Osteocyte (in vitro differentiated cells): ENCODE measurements at places on chromosomes 4 and X. TPM values are rescaled to one million over a fixed set of nuclear protein-coding genes. Genes with fewer than 3 reads are reported as not detected.
A peak's percentile ranks its signal among the peaks of the same experiment; 100 is the strongest.

DNA sequence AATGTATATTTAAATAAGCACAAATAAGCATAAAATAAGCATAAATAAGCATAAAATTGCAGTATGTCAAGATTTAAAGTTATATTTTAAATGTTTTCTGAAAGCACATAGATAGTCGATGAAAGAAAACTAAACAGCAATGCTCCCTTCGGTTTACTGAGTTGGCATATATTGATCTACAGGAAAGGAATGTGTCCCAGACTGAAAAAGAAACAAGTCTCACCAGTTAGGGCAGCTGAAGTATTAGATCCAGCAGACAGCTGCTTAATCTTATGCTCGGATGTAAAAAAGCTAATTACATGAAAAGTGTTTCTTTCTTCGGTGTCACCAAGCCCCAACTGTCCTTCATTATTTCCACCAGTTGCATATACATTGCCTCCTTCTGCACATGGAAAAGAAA is 8.7 kb downstream of the RPGR start:
- no peak overlapping the region for H3K4me3 ChIP-seq
- H3K4me1 ChIP-seq: no peaks in the 10 kb centered on the region

GRCh38 chrX:78839711-78840110 is 92.2 kb downstream of the LPAR4 start:
- no peak overlapping the region for H3K4me3 ChIP-seq
- DNase-seq: no peak
- no peaks in the 10 kb centered on the region for H3K27me3 ChIP-seq
- no peak overlapping the region for H3K27ac ChIP-seq
- H3K36me3 ChIP-seq: no peaks in the 10 kb centered on the region

DNA sequence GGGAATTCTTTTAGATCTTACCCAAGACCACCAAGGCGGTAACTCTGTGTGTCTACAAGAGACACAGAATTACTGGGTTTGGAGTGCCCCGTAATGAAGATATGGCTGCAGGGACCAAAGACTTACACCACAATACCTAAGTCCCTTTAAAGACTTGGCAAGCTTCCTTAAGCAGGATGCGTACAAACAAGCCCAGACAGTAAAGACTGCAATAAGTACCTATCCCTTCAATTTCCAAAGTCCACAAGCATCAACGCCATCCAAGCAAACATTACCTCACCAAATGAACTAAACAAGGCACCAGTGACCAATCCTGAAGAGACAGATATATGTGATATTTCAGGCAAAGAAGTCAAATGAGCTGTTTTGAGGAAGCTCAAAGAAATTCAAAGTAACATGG is 42.3 kb upstream of the RNF128 start:
- no peaks in the 10 kb centered on the region for H3K36me3 ChIP-seq
- H3K27ac ChIP-seq: no peak overlapping the region
- no peaks in the 10 kb centered on the region for H3K4me1 ChIP-seq
- H3K27me3 ChIP-seq: peaks cover 3% of the 10 kb centered on the region

GRCh38 chr4:7857238-7857701 is 82.4 kb downstream of the AFAP1 start:
- no peaks in the 10 kb centered on the region for H3K27me3 ChIP-seq
- DNase-seq: no peak
- H3K36me3 ChIP-seq: peaks cover 19% of the 10 kb centered on the region
- H3K4me3 ChIP-seq: peak overlapping the region; percentile 15

- no peaks in the 10 kb centered on the region for H3K27me3 ChIP-seq
- no peaks in the 10 kb centered on the region for H3K36me3 ChIP-seq
- no peaks in the 10 kb centered on the region for H3K4me1 ChIP-seq
- no peak overlapping the region for H3K4me3 ChIP-seq
Measured at GRCh38 chrX:137916090-137916746, 350.3 kb downstream of the ZIC3 start.

GRCh38 chr4:122776916-122777315 is 44.4 kb downstream of the BBS12 start:
- H3K27ac ChIP-seq: peak overlapping the region; percentile 59
- no peak for DNase-seq
- H3K4me3 ChIP-seq: no peak overlapping the region
- H3K36me3 ChIP-seq: no peaks in the 10 kb centered on the region
- H3K27me3 ChIP-seq: no peaks in the 10 kb centered on the region
- H3K4me1 ChIP-seq: peaks cover 43% of the 10 kb centered on the region

- no peaks in the 10 kb centered on the region for H3K36me3 ChIP-seq
- no peak overlapping the region for H3K4me3 ChIP-seq
- DNase-seq: no peak
Measured at GRCh38 chr4:148311526-148311925, 130.7 kb downstream of the NR3C2 start.

DNA sequence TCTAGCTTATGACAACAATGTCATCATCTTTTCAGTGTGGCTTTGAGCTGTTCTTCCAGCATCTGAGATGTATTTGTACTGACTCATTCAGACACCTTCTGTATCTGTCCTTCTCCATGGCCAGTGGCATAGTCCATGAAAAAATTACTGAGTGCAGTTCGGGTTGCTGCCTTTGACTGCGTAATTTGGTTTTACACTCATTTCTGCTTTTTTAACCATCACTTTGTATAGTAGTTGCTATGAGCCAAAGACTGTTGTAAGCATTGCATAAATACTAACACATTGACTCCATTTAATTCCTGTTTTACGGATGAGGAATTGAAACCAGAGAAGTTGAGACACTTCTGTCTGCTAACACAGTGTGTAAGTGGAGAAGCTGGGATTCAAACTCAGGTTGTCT is 190.7 kb upstream of the MID1 start:
- no peak overlapping the region for H3K27ac ChIP-seq
- no peaks in the 10 kb centered on the region for H3K36me3 ChIP-seq
- no peak overlapping the region for H3K4me3 ChIP-seq
- DNase-seq: no peak

DNA sequence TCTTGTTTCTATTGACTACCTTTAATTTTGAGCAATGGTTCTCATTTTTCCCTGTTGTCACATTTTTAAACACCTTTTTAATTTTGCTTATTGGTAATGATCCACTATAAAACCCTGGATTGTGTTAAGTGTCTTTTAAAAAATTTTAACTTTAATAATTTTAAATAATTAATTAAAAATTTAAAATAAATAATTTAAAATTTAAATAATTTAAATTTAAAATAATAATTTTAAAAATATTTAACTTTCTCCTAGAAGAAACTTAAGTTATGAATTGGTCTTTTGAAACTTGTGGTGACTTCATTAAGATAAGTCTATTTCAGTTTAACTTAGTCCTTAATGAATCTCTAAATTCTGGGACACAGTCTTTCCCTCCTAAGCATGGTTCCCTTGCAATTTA is 566.3 kb upstream of the GALNTL6 start:
- H3K27ac ChIP-seq: no peak overlapping the region
- no peaks in the 10 kb centered on the region for H3K4me1 ChIP-seq
- no peak for DNase-seq
- H3K27me3 ChIP-seq: peaks cover 3% of the 10 kb centered on the region
- H3K36me3 ChIP-seq: no peaks in the 10 kb centered on the region

DNA sequence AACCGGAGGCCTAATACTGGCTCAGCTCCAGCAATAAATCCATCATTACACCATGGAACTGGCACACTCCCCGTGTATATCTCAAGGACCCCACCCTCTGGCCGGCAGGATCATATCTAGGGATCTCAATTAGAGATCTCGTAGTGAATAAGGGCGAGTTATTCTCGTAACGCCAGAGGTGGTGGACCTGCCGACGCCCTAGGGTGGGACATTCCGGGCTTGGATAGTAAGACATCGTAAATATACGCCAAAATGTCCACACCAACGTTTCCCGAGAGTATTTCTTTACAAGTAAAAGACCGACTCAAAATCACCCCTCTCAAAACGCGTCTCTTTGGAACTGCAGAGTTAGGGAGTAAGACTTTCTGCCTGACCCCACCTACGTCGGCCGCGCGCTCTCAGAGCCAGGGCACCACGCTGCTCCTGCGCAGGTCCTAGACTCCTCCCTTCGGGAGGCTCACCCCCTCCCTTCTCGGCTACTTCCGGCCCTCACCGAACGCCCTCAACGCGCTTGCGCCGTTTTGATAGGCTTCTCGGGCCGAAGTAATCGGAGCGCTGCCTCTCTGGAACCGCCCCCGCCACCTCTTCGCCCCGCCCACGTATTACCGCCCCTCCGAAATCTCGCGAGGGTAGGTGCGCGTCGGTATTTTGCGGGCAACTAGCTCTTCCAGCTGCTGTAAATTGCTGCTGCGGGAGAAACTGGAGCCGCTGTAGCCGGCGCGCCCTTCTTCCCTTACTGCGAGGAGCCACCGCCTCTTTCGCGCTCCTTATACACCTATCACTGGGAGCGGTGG is at the start of gene WDR44:
Gene WDR44, plus strand, starts transcription at position 643 of the 794 bp plus-strand sequence. CDS start 398 bp downstream, outside the sequence.
- peaks cover 38% of the 10 kb centered on the region for H3K4me1 ChIP-seq
- DNase-seq: peak; percentile 99
- no peaks in the 10 kb centered on the region for H3K27me3 ChIP-seq
- H3K36me3 ChIP-seq: no peaks in the 10 kb centered on the region

DNA sequence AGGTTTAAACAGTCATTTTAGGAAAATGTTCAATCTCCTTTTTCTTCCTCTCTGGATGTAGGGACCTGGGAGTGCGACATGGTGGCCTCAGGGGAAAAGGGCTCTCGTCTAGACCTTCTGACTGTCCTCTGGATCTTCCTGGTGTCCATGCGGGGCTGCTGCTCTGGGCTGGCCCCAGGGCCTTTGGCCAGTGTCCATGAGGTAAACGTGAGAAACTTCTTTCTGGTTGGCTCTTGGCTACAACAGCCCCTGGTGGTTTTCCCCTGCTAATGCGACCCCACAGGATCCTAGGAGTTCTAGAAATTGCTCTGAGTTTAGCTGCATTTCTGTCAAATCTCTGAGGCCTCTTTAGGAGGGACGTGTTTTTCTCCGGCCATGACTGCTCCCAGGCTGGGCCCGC is 85.7 kb downstream of the MFAP3L start:
- no peak for DNase-seq
- H3K4me1 ChIP-seq: no peaks in the 10 kb centered on the region
- no peaks in the 10 kb centered on the region for H3K27me3 ChIP-seq
- no peak overlapping the region for H3K27ac ChIP-seq

FMR1NB gene
- total RNA-seq: not detected in 2 replicates

KIAA1210 gene
- total RNA-seq: not detected in 2 replicates

DNA sequence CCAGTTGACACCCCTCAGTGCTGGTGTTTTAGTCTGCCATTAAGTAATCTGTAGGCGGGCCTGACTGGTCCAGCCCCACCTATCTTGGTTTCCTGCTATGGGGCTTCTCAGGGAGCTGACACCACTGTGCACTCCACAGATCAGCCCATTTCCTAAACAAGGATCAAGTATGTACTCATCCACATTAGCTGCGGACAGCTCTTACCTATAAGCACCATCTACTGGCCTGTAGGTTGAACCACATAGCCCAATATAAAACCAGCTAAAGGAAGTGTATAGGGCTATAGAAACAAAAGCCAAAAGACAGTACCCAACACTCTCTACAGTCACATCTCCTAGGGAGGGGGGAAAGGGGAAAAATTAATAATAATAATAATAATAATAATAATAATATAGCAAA is 353.5 kb upstream of the CXorf51B start:
- no peak overlapping the region for H3K27ac ChIP-seq
- no peak for DNase-seq
- no peaks in the 10 kb centered on the region for H3K4me1 ChIP-seq
- no peak overlapping the region for H3K4me3 ChIP-seq
- H3K27me3 ChIP-seq: no peaks in the 10 kb centered on the region

GRCh38 chr4:168777277-168777965 is 232.6 kb downstream of the CBR4 start:
- no peaks in the 10 kb centered on the region for H3K27me3 ChIP-seq
- no peak for DNase-seq

DNA sequence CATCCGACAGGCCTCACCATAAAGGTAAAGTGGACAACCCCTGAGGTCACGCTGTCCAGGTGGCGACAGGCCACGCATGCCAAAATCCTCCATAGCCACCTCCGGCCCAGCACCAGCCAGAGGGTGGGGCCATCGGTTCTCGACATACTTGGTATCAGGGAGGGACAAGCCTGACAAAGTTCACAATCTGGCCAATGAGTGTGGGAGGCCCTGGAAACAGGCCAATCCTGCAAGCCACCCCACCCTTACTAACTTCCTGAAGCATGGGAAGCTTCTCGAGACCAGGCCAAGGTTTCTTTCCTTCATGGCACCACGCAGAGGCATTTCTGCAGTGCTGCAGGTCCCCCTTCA is 73.8 kb downstream of the MTMR1 start:
- H3K4me1 ChIP-seq: no peaks in the 10 kb centered on the region
- H3K36me3 ChIP-seq: no peaks in the 10 kb centered on the region
- peak; percentile 71 for DNase-seq
- no peak overlapping the region for H3K27ac ChIP-seq

- no peaks in the 10 kb centered on the region for H3K27me3 ChIP-seq
- H3K36me3 ChIP-seq: peaks cover 15% of the 10 kb centered on the region
- no peak overlapping the region for H3K4me3 ChIP-seq
- no peak for DNase-seq
- H3K27ac ChIP-seq: no peak overlapping the region
Measured at GRCh38 chr4:138190452-138190858, 51.7 kb downstream of the SLC7A11 start.

- no peaks in the 10 kb centered on the region for H3K27me3 ChIP-seq
- no peak overlapping the region for H3K4me3 ChIP-seq
- no peak overlapping the region for H3K27ac ChIP-seq
Measured at GRCh38 chr4:183253451-183253850, 66.6 kb downstream of the CLDN22 start.

POU3F4 gene
- not detected in 2 replicates for total RNA-seq

MID1 gene
- total RNA-seq: 10.2 and 12.7 TPM in 2 replicates

DNA sequence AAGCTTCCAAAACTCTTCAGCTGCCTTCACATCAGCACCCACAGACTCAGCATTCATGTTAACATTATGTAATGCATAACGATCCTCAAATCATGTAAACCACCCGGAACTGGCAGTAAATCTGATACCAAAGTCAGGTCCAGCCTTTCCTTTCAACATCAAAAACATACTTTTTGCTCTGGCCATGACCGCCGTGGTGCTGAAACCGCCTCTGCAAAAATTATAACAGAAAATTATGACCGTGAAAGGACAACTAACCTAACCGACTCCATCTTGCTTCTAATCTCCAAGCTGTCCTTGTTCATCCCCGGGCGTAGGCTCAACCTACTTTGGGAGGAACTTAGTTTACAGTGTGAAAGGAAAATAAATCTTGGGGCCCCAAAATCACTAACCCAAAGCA is 51.6 kb downstream of the TRMT44 start:
- H3K4me1 ChIP-seq: no peaks in the 10 kb centered on the region
- no peaks in the 10 kb centered on the region for H3K27me3 ChIP-seq
- H3K36me3 ChIP-seq: no peaks in the 10 kb centered on the region
- DNase-seq: no peak

- peaks cover 3% of the 10 kb centered on the region for H3K36me3 ChIP-seq
- no peak for DNase-seq
- peaks cover 30% of the 10 kb centered on the region for H3K4me1 ChIP-seq
Measured at GRCh38 chr4:159284113-159284512, 181.2 kb downstream of the RAPGEF2 start.

DNA sequence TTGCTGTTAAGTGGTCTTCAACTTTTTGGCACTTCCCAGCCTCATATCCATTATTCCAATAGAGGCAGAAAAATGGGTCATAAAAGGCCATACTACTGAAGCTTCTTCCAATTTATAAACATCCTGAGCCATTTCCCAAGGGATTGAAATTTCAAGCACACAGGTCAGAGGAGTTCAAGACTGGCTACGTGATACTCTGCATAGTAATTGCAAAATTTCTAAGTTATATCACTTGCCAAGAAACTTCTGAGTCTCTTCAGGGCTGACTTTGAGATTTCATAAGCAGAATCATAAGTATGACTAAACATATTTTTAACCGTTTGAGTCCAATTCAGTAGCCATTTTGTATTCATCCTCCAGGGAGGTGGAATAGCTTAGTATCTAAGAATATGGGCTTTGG is 75.6 kb upstream of the RXFP1 start:
- H3K4me1 ChIP-seq: peaks cover 12% of the 10 kb centered on the region
- DNase-seq: no peak
- peaks cover 6% of the 10 kb centered on the region for H3K27me3 ChIP-seq
- H3K27ac ChIP-seq: no peak overlapping the region
- no peaks in the 10 kb centered on the region for H3K36me3 ChIP-seq
- no peak overlapping the region for H3K4me3 ChIP-seq

RGN gene
- total RNA-seq: 0.18 TPM in 1 of 2 replicates, not detected in the other
